ENCODE measurements at places on chromosomes 4 and X.

GRCh38 chrX:103953353-103953752 is 9.1 kb upstream of the TMSB15B start:
- DNase-seq, result no peak

- DNase-seq, result no peak
Measured at GRCh38 chr4:118676128-118676527, 9.1 kb upstream of the METTL14 start.

- DNase-seq, result no peak
Measured at GRCh38 chrX:7158468-7158990, 10.6 kb upstream of the PUDP start.

GRCh38 chr4:67436742-67437141 is 108.6 kb downstream of the CENPC start:
- DNase-seq, result no peak

GRCh38 chr4:55173580-55173979 is 48.2 kb upstream of the KDR start:
- DNase-seq, result no peak

DNA sequence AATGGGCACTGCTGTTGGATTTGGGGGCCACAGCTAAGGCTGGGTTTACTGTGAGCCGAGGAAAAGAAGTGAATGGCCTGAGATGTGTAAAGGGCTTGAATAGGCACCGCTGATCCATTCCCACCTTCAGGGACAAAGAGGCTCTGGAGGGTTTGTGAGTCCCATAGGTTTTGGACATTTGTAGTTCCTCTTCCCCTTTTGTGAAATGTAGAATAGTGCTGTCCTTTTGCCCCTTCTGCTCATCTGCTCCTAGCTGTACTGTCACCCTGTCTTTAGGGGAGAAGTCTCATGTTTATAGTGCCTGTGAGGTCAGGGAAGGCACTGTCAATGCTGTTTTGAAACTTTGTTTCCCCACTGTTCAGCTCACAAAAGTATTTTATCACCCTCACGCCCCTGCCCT is 26.4 kb upstream of the CLCN4 start:
- no peak for DNase-seq

- DNase-seq, result no peak
Measured at GRCh38 chrX:19799319-19800182, 87.8 kb downstream of the SH3KBP1 start.

GRCh38 chr4:117334451-117335188 is 249.2 kb upstream of the TRAM1L1 start:
- DNase-seq, result no peak

DNA sequence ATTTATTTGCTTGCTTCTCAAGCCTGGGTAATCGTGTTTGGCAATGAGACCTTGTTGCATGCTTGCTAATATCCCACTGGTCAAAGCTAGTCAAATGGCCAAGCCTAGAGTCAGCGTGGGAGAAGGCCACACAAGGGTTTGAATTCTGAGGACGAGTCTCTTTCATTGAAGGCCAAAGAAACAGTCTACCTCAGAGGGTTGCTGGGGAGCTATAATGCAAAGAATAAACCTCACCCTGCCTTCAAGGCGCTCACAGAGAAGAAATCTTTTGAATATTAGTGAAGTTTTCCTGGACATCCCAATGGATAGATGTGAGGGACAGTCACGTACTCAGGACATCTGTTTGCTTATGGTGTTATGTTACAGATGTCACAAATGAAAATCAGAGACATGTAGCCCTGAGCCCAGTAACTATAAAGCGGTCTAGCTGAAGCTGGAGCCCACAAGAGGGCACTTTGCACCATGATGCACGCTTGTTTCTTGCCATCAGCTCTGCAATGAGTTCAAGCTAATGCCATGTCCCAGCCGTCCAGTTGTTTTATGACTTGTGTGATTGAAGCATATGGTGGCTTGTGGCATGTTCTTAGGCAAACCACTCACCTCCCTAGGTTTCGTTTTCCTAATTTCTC is 1.1 kb upstream of the TLR3 start:
- DNase-seq, result no peak

GRCh38 chr4:878796-879728 is 53.1 kb downstream of the GAK start:
- no peak for DNase-seq

DNA sequence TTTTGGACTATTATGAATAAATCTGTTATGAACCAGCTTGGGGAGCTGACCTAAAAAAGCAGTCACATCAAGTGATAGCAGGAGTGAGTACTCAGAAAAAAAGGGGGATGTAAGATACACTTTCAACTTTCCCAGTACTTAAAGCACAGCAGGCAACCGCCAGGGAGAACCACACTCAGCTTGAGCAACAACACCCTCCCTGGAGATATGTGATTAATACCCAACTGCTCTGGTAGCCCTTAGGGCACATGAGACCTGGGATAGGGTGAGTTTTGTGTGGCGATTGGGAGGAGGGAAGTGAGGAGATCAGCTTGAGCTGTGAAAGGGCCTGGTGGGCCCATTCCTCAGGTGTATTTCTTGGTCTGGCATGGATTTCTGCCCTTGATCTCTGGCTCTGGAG is 220.3 kb upstream of the SFRP2 start:
- DNase-seq, result no peak

DNA sequence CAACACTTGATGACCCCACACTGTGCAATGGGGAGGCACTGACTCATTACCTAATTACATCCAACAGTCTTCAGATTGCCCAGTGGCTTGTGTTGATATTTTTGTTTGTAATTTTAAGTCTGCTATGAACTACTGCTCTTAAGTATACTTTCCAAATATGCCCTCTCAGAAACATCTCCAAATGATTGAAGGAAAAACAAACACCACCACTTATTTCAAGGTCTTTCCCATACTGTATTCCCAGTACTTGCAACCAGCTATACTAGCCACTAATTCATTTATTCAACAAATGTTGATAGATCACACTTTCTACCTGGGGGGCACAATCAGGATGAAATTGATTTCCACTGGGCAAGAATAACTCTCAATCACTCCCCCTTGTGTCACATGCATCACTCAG is 302.2 kb upstream of the CPEB2 start:
- DNase-seq, result no peak

- DNase-seq, result no peak
Measured at GRCh38 chr4:105686571-105686970, 21.9 kb downstream of the INTS12 start.

GRCh38 chr4:120839974-120840751 is 82.4 kb downstream of the PRDM5 start:
- DNase-seq, result no peak

DNA sequence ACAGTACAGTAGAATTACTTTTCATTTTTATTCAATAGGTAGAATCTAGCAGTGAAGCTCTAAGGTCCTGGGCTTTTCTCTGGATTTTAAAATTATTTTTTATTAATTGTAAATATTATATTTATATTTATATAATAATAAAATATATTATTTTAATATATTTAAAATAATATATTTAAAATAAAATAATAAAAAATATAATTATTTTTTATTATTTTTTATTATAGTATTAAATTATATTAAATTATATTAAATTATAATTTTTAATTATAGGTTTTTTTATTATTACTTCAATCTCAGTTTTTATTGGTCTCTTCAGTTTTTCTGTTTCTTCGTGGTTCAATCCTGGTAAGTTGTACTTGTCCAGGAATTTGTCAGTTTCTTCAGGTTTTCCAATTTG is 49.7 kb upstream of the PABPC4L start:
- DNase-seq, result no peak

- DNase-seq, result no peak
Measured at GRCh38 chr4:187172340-187172761, 448.7 kb upstream of the FAT1 start.

DNA sequence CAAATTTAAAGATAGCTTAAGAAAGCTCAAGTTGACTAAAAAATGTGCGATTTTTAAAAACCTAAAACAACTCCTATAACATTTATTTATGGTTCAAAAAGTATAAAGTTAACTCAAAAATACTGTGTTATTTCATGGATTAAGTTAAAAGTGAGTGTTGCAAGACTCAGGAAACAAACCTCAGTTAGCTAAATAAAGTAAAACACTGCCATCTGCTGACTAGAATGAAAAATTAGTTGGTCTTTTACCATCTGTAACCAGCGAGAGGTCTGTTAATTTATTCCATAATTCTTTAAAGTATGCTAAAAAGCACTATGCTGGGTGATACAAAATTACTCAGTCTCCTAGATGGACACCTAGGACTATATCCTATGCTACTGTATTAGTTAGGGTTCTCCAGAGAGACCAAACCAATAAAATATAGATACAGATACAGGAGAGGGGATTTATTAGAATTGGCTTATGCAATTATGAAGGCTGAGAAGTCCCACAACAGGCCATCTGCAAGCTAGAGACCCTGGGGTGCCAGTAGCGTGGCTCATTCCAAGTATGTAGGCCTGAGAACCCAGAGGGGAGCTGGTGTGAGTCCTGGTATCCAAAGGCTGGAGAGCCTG is 4.9 kb upstream of the WDFY3 start:
- DNase-seq, result peak; percentile 33

DNA sequence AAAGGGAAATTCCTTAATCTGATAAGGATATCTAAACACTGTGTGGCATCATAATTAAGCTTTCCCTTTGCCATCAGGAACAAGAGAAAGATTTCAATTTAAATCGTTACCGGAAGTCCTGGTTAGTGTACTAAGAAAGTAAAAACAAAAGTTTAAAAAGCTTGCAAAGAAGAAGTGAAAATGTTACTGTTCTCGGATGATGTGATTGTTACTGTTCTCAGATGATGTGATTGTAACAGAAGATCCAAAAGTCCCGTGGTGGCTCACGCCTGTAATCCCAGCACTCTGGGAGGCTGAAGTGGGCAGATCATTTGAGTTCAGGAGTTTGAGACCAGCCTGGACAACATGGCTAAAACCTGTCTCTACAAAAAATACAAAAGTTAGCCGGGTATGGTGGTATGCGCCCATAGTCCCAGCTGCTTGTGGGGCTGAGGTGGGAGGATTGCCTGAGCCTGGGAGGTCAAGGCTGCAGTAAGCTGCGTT is 62.5 kb downstream of the RGS12 start:
- no peak for DNase-seq

GRCh38 chr4:138697851-138698250 is 317.7 kb upstream of the NOCT start:
- DNase-seq, result no peak

DNA sequence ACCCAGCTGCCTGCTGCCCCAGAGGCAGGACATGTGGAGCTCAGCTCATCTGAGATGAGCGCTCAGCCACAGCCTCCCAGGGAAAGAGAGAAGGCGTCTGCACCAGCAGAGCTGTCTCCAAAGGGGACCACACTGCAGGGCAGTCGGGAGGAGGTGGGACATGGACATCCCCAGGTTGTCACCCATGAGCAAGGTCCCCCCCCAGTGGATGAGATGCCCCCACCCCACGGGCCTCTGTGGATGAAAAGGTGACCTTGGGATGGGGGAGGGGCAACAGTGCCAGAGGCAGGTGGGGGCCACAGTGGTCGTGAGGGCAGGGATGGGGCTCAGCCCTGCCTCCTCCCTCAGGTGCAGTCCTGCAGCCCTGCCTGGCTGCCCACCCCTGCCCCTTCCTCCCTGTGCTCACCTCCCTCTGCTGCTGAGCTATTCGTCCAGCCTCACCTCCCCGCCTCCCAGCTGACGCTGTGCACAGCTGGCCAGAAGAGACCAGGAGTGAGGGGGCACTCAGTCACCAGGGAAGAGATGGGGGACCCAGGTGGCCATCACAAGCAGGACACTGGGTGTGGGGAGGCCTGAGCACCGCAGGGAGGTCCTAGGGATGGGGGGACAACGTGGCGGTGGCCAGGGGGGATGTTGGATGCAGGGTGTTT is 9.3 kb downstream of the NKX1-1 start:
- no peak for DNase-seq

DNA sequence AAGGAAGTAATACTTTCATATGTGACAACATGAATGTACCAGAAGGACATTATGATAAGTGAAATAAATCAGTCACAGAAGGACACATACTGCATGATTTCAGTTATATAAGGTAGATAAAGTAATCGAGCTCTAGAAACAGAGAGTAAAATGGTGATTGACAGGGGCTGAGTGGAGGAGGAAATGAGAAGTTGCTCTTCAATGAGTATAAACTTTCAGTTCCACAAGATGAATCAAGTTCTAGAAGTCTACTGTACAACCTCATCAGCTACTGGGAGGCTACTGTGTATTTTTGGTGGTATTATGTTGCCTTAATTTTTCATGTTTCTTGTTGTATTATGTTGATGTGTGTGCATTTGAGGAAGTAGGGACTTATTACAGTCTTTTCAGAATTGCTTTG is 270.9 kb upstream of the GRIA3 start:
- no peak for DNase-seq

GRCh38 chr4:16684097-16684496 is 214.3 kb downstream of the LDB2 start:
- DNase-seq, result no peak

DNA sequence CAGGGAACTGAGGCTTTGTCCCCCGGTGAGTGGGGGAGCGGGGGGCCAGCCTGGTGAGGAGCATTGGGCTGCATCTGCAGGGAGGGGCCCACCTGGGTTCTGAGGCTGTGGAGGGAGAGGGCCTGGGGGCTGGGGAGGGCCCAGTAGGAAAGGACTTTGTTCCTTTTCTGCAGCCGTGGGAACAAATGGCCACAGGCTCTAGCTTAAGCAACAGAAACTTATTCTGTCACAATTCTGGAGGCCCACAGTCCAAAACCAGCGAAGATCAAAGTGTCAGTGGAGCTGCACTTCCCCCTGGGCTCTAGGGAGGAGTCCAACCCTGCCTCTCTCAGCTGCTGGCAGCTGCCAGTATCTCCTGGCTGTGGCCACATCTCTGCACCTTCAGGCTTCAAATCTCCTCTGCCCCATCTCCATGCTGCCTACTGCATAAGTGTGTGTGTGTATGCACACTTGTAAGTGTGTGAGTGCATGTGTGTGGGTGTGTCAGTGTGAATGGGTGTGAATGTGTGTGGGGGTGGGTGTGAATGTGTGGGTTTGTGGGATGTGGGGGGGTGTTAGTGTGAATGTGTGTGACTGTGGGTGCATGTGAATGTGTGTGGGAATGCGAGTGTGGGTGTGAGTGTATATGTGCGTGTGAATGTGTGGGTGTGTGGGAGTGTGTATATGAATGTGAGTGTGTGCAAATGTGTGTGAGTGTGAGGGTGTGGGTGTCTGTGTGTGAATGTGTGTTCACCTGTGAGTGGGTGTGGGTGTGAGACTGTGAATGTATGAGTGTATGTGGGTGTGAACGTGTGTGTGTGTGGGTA is 204.5 kb upstream of the PSAPL1 start:
- no peak for DNase-seq

DNA sequence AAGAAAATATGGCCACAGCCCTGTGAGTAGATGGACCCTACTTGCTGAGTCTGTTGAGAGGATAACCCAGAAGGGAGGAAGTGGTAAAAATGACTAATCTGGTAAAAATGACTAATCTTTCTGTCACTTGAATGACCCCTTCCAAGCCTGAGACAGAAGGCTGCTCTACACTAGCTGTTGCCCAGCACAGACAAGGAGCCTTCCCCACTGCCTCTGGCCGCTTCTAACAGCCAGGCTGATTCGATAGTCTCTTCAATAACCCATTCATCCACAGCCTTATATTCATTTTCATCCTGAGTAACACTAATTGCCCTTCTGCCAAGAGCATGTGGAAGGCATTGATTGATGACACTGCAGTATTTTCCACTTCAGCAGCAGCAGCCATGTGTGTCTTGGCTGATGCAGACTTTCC is 18.4 kb downstream of the MAGEB17 start:
- no peak for DNase-seq

Measured in retina (tissue), 1 donor.